ENCODE measurements at places on chromosomes 3 and 15.

DNA sequence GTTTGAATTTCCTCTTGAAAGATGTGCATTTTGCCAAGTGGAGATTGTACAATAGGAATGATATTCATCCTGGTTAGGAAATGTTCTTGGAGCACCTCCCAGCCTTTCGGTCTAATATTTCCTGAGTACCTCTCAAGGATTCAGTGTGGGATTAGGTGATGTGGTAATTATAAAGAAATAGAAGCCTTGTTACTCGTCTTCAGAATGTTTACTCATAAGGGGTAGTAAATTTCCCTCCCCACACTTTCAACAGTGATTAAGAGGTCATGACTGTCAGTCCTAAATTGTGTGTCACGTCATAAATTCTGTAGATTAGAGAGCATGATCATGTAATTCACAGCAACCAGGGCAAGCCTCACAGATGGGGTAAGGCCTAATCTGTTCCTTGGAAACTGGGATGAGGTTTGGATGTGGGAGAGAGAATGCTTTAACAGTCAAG is 633.1 kb upstream of the TBL1XR1 start:
- no peak for DNase-seq

DNA sequence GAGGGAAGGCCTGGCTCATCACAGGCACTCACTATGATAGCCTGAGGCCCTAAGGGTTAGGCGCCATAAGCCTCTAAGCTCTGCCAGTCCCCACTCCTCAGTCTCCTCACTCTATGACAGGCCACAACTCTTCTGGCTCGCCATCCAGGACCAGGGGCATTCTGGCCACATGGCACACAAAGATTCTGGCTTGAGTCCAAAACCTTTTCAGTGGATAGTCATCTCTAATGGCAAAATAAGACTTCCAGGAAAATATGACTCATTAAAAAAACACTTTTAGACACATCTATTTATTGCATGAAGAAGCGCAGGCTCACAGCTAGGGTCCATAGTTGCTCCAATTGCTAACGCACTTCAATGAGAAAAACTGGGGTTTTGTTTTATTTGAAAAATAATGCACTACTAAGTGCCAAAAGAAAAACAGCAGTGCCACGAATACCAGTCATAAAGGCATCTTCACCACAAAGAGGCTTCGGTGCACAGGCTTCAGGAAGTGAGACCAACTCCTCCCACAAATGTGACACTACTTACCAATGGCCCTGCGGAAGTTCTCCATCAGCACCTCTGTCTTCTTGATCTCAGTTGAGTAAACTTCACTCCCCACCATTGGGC is 11.1 kb downstream of the RUVBL1 start:
- peak; percentile 13 for DNase-seq

DNA sequence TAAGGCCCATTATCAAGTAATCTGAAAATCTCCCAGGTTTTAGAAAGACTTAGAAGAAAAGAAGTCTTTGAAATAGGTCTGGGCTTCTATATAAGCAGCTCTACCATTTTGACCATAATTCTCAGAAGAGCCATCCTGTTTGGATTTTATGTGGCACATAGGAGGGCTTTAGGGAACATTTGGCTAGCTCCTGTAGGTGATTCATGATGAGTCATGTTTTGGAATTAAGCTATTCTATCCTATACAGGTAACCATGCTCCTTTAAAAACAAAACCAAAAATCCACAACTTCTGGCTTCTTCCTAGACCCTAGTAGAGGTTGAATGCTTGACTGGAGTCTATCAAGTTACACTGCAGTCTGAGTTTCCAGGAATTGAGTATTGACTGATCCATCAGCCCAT is 8.9 kb downstream of the SST start:
- DNase-seq, result no peak

- no peak for DNase-seq
Observed at GRCh38 chr15:101067660-101068522, 148.7 kb downstream of the LRRK1 start.

DNA sequence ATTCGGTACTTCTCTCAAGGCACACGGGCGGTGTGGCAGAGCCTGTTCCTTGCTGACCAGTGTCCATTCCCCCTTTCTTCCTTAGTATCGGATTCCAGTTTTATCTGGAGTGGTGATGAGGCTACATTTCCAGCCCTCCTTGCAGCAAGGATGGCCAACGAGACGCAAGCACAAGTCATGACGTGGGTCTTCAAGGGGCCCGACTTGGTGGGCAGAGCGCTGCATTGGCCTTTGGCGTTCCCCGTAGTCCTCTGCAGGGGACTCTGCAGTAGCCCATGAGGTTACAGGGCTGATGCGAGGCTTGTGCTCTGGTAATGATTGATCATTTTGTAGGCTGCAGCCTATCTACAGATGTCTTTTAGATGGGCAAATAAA is 194.5 kb downstream of the OPA1 start:
- no peak for DNase-seq

All from stimulated activated naive B cell treated with anti-CD40 and anti-IgM and Interleukin-4, amounts not matched to agents 10 μg/mL and 1 μg/mL and 100 μg/mL, for 72 hours (primary cell).